ENCODE measurements at places on chromosomes 12 and 14.
A peak's percentile ranks its signal among the peaks of the same experiment; 100 is the strongest.

DNA sequence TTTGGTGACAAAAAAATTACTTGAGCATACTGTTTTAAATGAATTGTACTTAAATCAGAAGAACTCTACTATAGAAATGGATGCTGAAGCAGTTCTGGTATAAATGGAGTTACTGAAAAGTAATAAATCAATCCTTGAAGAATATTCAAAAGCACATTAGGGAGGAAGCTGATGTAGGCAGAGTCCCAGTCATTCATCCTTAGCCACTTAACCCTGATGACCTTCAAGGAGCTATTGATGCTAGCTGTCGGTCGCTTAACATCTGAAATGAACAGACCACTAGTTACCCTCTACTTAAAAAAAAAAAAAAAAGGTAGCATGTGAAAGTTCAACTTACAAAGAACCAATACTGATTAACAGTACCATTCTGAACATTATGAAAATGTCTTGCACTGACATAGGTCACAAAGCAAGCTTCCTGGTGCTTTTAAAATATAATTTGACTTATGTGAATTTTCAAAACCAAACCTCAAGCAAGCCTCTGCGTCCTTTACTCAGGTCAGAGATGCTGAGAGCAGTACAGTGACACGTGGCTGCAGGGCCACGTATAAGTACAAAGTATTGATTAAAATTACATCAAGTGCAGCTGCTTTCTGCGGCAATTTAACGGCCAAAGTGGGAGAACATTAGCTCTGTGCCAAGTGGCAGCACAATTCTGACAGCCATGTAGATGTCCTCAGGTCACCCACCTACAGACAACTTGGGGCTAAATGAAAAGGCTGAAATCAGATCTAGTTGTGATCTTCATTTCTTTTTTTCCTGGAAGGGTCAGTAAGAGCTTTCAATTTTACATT, 18.1 kb downstream of the PPM1H start:
- DNase-seq: no peak

DNA sequence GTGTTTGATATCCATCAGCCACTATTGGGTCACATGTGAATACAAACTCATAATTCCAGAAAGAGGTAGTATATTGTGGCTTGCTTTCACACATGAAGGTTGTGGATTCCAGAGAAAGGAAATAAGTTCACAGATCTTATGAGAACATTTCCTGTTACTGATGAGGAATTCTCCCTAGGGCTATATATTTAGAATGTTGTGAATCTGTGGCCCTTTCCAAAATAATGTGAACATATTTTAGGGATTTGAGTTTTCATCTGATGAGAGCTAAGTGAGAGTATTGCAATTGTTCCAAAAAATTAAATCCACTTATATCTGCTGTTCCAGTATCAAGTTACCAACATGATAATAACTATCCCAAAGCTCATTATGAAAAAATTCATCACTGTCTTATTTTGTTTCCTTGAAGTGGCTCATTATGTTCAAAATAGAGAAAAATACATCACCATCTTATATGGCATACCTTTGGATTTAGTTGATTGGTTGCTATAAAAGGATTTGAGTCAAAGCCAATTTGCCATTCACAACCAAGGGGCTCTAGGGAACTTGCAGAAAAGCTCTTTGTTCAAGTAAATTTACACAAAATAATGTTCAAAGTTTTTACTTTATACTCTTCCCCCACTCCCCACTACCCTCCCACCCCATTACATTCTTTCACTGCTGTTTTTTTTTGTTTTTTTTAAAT, 76.3 kb downstream of the MYRFL start:
- no peak for DNase-seq

GRCh38 chr12:2180737-2181082, 127.9 kb downstream of the CACNA1C start:
- no peak for DNase-seq

DNA sequence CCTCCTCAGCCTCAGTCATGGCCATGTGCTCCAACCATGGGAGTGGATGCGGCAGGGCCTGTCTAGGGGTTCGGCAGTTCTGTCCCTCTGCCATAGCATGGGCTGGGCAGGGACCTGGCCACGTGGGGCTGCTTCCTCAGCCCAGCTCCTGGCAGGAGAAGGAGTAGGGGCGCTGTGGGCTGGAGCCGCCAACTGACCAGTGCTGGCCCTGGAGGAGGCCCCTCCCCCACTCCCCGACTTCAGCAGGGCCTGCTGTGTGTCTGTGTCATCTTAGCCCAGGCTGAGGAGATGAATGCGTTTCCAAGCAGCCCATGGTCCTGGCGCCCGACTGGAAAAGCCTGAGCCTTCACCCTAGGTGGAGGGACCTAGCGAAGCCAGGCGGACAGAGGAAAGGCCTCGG, 2.7 kb upstream of the PACS2 start:
- no peak for DNase-seq

- peak; percentile 92 for DNase-seq
These were observed 13.0 kb downstream of the ATG14 start for GRCh38 chr14:55398679-55399078.

- DNase-seq: no peak
These were observed 160.4 kb upstream of the SSTR1 start for GRCh38 chr14:38047195-38047902.

GRCh38 chr12:31009976-31010375, 63.7 kb upstream of the DDX11 start:
- DNase-seq: no peak

DNA sequence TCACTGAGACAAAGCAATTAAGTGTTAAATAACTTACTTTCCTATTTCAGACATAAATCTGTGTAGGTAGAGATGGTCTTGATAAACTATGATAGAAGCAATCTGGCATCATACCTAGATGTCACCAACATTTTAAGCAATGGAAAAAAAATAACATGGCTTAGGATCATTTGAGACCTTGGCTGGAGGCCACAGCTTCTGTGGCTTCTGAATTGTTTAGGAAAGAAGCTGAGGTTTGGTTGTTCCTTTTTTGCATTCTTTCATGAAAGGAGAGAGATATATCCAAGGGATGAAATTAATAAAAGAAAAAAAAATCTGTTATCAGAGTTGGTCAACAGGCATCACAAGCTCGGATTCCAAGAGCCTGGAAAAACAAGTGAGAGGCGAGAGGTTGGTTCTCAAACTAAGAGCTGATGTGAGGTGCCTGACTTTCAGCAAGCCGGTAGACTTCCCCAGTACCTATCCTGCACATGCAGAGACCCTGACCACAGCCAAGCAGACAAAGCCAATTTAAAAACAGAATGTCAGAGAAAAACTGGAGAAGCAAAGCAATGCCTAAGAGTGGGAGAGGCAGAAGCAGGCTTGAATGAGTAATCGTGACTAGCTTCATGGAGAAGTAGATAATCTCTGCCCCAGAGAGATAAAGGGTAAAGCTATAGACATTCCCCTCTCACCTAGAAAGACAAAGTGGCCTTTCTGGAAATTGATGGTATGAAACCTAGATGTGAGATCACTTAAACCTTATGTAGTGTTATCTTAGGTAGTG, 43.4 kb upstream of the ST8SIA1 start:
- no peak for DNase-seq
